Activated CD4-positive, alpha-beta T cell treated with anti-CD3 and anti-CD28 coated beads, Interleukin-2, Interleukin-6, amounts not matched to agents 100 ng/mL and 50 ng/mL, durations not matched to agents 16 hours and 8 hours (primary cell): ENCODE measurements at places on chromosomes 5 and 9.

DNA sequence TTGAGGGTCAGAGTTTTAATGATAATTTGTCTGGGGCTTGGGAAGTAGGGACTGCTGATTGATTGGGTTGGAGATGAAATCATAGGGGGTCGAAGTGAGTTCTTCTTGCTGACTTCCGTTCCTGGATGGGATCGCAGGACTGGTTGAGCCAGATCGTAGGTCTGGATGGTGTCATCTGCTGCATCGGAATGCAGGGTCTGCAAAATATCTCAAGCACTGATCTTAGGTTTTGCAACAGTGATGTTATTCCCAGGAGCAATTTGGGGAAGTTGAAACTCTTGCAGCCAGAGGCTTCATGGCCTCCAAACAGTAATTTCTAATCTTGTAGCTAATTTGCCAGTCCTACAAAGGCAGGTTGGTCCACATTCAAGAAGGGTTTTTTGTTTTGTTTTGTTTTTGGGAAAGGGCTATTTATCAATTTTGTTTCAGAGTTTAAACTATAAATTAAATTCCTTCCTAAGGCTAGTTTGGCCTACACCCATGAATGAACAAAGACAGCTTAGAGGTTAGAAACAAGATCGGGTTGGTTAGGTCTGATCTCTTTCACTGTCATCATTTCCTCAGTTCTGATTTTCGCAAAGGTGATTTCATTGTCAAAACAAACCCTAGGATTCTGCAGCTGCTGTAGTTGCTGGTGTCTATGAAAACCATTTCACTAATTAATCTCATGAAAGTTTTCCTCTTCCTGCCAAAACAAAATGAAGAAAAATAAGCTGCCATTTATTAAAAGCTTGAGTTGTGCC is 388.0 kb downstream of the TMEM232 start:
- DNase-seq: no peak

DNA sequence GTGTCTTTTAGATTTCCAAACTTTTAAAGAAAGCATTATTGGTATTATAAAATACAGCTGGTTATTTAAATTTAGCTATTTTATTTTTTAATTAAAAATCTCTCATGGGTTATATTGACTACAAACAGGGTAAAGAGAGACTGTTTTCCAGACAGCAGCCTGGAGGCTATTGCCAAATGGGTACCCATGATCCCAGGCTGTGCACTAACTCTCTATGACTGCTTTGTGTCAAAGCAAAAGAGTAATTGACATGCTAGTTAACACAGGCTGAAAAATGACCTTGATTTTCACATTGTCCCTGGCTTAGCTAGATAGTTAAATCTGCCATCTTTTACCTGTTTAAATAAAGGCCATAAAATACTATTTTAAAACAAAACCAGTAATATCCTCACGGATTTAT is 589.7 kb downstream of the ANXA1 start:
- DNase-seq: no peak

GRCh38 chr5:22908586-22908985 is 55.4 kb upstream of the CDH12 start:
- DNase-seq: no peak

DNA sequence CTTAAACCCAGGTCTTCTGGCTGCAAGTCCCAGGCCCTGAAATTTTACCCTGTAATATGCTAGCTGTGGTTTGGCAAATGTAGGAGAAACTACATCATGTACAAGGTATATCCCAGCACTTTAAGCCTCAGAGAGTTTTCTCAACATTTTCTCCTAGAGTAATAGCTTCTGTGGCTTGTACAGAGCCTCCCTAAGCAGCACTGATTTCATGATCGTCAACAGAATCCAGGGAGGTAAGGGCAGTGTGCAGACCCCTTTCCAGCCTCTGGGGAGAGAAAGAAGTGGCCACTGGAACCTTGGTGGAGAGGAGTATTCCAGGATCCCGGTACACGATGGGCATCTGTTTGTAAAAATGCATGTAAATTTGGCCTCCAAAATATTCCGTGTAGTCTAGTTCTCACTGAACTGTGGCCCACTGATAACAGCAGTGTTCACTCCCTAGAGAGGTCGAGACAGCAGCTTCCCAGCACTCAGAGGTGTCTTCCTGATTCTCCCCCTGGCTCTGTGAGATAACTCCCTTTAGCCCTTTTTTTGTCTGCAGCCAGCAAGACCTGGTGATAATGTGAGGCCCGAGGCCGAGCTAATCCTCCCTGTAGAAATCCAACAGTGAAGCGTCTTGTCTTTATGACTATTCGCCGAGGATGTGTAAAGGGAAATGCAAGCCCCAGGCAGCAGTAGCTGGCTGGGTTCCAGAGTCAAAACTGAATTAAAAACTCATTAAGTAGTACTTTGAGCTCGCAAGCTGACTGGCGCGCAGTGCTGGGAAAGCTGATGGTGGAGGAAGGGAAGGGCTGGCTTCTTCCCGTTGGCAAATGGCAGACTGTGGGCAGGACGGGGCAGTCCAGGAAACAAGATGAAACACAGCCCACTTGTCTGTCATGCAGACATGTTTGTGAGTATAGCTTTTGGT is 59.0 kb downstream of the MAP1B start:
- DNase-seq: no peak

GRCh38 chr9:95048225-95049087 is 269.1 kb downstream of the FANCC start:
- peak; percentile 67 for DNase-seq

GRCh38 chr5:118806571-118806970 is 181.8 kb downstream of the DTWD2 start:
- no peak for DNase-seq

DNA sequence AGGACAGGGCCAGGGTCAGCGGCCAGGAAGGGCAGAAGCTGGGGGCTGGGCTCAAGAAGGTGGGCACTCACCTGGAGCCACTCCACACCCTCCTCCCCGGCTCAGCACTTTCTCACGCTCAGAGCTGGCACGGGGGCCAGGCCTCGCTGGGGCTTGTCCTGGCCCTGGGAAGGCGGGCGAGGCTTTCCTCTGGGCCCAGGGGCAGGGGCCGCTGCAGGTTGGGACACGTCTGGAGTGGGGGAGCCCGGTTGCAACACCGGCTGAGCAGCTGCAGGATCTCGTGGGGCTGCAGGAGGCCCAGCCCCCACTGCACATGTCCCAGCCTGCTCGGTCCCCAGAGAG is 38.9 kb upstream of the EGFL7 start:
- DNase-seq: no peak

DNA sequence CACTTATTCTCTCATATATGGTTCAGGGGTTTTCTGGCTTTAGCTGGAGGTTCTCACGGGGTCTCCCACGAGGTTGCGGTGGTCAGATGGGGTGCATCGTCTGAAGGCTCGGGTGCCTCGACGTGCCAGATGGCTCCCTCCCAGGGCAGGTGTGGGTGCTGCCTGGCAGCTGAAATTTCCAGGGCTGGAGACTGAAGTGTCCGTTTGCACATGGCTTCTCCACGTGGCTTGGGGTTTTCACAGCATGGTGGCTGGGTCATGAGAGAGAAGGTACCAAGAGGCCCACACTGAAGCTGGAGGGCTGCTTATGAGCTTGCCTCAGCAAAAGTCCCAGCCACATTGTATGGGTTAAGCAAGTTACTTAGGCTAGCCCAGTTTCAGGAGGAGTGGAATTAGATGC is 218.6 kb downstream of the AGTPBP1 start:
- no peak for DNase-seq
